Naive thymus-derived CD4-positive, alpha-beta T cell (primary cell): ENCODE measurements at places on chromosomes 2 and 18.

GRCh38 chr18:58148954-58149471 lies 105.0 kb downstream of the NEDD4L start:
- DNase-seq, result no peak

- DNase-seq, result no peak
These were observed 105.9 kb upstream of the TGFA start for GRCh38 chr2:70659551-70659950.

DNA sequence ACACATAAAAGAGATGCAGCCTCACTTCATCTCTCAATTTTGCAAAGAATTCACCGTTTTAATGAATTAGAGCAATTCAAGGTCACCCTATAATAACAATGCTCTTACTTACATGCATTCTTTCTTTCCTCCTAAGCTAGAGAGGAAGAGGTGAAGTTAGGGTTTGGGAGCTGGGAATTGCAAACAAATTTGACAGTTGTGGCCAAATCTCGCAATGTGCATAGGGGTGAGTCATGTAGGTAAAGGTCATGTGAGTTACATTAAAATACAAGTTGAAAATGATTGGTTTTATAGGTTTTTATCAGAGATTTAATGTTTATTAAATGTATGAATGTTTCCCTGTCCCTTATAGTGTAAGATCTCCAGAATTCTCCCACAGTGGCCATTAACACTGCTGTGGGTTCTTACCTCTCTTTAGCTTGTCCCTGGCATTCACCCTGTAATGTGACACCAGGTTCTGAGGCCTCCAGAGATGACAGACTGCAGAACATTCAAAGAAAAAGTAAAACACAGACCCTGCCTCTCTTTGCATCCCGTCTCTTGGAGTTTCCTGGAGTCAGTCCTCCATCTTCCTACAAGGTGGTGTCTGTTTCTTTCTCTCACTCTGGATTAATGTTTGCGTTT lies 53.7 kb upstream of the LGALSL start:
- no peak for DNase-seq

GRCh38 chr2:67462738-67463496 lies 65.8 kb downstream of the ETAA1 start:
- DNase-seq, result no peak

DNA sequence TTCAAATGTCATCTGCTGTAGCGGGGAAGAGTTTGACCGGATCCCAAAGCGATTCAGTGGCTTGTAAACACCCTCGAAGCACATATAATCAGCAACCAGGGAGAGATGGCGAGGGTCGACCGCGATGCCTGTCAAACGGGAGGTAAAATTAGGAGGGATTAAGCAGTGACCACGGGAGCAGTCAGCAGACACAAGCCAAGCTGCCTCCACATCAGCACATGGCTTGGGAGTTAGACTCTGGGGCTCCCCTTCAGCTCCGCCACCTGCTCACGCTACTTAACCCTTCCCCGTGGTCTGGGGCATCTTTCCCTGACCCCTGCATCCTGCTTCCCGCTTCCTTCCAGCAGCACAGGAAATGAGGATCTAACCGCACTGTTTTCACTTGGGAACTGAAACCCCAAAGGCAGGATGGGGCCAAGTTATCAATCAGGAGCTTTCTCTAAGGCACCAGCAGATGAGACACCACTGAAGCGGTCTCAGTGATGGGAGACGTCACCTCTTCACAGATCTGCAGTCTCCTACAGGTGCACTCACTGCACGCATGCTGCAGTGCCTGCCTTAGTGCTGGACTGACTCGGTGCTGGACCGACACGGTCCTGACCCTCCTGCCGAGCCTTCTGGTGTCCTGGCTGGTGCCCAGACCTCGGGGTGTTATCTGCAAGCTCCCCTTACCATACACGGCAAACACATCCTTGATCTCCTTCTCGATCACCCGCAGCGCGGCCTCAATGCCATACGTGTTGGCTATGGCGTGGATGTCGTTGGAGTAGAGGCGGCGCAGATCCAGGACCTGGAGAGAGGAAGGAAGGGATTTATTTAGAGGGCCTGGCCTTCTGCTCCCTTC lies 77.5 kb downstream of the POLR1A start:
- no peak for DNase-seq

GRCh38 chr2:28697602-28698149 lies 54.0 kb upstream of the PPP1CB start:
- no peak for DNase-seq

DNA sequence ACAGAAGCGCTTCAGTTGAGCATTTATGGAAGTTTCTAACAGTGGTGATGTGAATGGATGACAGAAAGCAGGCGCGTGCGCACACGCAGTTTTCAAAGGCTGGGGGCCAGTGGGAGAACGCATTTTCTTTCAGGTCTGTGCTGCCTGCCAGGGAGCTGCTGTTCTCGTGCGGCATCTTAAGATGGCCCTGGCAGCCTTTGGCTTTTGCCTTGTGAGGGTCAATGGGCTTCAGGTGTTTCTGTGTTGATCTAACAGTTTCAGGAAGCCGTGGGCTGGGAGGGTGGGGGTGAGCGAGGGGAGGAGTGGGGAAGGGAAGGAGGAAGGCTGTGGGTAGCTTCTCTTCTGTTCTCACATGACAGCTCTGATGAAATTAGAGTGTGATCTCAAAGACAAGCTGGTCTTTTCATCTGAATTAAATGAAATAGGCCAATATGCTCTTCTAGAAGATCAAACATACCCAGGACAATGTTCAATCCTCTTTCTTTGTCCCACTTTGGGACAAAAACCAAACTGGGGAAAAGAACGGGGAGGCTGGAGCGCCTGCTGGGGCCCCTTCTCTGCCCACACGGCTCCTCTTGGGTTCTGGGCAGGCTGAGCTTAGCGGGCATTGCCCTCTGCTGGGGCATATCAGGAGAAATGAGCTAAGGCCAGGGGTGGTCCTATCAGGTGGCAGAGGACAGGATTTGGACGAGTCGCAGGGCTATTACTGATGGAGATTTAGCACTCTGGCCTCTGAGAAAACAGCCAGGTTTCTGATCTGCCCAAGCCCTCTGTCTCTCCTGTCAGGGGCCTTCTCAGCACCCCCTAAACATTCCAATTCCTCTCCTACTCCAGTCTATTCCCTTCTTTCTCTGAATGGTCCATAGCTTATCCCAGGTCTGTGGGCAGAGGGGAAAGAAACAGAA lies 126.2 kb upstream of the LGALSL start:
- DNase-seq, result peak; percentile 35

DNA sequence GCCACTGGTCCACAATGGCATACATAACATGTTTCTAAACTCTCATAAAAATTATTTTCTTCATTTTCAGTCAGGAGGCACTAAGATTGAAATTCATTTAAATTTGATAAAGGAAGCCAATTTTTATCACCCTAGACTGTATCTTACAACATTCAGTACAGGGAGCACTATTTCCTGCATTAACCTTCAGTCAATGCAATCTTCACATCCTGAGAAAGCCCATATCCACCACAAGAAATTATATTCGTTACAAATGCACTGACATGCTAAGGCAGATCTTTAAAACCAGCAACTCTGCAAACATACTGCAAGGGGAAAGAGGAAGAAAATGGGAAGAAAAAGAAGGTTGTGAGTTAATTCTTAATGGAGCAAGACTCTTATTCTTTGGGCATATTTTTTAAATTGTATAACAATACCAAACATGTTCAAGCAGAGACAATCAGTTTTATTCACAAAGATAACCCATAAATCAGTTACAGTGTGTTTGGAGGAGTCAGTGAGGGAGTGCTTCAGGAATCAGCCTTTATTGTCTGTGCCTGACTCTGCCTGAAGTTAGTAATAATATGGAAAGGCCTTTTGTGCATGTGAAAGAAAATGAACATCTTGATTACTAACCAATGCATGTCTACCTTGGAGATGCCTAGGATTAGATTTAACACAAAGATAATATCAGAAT lies 370.1 kb downstream of the FBXO15 start:
- no peak for DNase-seq

- peak; percentile 32 for DNase-seq
These were observed 24.3 kb downstream of the INPP5D start for GRCh38 chr2:233084488-233084887.

DNA sequence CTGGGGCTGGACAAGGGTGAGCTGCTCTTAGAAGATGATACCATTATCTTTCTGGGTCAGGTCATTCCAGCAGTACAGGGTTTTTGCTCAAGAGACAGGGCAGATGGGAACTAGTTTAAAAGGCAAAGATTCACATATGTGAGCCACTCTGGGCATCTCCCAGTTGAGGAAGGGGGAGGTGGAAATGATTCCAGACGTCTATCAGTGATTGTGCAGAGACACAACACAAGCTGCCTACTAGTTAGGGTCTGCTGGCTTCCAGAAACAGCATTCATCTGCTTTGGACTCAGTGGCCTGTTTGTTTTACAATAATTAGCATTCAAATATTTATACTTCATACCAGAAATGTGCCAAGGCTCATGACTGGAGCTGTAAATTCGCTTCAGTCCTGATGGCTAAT lies 32.3 kb downstream of the ST6GAL2 start:
- DNase-seq, result no peak

DNA sequence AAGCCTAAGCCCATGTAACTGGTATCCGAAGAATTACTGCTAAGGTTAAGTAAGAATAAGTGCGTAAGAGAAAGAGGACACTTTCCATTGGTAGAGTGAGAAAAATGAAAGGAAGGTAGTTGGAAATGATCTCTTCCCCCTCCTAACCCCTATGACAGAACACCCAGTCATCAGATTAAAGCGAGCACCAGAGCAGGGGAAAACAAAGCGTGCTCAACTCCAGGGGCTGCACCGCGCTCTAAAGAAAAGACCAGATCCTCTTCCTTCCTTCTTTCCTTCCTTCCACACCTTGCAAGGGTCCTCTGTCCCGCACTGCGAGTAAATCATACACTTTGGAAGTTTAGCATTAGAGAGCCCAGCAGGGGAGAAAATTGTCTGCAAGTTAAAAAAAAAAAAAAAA lies 971 bp upstream of the CDH7 start:
- DNase-seq, result no peak

DNA sequence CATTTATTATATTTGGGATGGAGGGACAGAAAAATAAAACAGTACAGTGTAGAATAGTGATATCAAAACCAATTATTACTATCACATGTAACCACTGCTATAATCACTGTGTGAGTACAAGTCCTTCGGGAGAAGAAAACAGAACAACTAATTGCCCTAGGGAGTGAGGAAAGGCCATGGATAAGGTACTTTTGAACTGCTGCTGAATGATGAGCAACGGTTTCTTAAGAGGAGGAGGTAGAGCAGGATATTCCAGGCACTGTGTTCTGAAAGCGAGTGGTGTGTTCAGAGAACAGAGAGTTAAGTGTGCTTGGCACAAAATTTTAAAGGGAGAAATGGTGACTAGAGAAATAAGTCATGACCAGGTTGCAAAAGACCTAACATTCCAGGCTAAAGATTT lies 134.2 kb downstream of the CALCRL start:
- DNase-seq, result no peak

GRCh38 chr2:169693360-169693759 lies 845 bp downstream of the CFAP210 start:
- DNase-seq, result peak; percentile 20

DNA sequence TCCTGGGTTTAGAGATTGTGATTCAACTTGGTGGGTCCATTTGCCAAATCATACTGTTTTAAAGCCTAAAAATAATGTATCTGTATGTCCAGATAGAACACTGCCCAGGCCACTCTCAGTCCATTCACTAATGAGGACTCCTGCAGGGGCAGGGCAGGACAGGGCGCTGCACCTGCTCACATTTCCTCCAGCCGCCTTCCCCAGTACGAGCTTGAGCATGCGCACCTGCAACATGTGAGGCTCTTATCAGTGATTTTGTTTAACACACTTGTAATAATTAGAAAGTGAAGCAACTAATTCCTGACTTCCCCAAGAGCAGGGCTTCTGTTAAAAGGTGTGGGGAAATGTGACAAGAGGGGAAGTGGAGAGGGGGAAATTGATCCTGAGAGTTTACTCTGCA lies 89.7 kb downstream of the AFF3 start:
- no peak for DNase-seq

- DNase-seq, result no peak
These were observed 264.1 kb upstream of the MEIS1 start for GRCh38 chr2:66170744-66171330.

- DNase-seq, result no peak
These were observed 1.0 kb upstream of the GMPPA start for GRCh38 chr2:219497495-219498279.

- DNase-seq, result no peak
These were observed 398.8 kb downstream of the CCDC85A start for GRCh38 chr2:56582570-56582969.

DNA sequence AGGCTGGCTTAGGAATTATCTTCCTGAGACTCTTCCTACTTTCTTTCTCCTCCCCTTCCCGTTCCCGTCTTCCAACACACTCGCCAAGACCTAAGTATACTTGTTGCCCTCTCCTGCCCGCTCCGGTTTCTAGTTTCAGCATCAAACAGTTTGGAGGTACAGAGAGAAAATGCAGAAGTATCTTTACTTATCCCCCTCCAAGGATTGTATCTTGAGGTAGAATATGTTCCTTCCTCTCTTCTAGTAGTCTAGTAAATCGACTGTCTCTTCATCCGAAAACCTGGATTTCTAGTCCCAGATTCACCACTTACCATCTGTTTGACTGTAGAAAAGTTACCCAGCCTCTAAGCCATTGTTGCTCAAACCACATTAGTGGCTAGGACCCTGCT lies 755 bp downstream of the EIF4E2 start:
- no peak for DNase-seq

GRCh38 chr2:54287532-54287931 lies 31.5 kb upstream of the TSPYL6 start:
- no peak for DNase-seq

DNA sequence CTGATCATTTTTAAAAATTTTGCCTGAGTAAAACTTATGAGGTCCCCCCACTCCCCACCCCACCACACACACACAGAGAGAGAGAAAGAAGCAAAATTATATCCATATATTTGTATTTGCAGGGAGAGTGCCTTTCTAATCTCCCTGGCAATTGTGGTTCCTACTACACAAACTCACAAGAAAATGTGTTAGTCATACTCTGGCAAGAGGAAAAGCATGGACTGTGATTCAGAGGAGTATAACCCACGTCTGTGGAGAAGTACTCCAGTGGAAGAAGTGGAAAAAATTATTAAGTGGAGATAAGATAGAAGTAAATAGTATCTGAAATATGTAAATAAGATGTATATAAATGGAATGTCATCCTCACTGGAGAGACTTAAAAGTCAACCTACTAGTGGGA lies 114.0 kb downstream of the DSEL start:
- no peak for DNase-seq

- DNase-seq, result no peak
These were observed 249.0 kb downstream of the LPIN1 start for GRCh38 chr2:11995456-11995855.

DNA sequence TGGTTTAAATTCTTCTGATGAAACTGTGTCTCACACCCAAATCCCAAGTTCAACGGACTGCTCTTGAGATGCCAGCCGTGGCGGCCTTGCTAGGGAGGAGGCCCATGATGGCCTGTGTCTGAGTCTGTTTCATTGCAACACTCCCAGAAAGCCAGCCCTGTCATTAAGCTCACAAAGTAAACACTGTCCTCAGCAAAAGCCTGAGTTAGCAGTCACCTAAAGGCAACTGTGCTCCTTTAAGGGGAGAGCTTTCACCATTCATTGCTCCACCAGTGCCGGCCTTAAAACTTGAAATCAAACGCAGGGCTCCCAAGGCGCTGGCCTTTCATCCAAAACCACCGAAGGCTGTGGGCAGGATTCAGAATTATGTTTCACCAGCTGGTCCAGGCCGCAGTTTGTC lies 42.5 kb upstream of the PPP1CB start:
- no peak for DNase-seq

GRCh38 chr18:39753178-39753577 lies 2187.6 kb upstream of the CELF4 start:
- no peak for DNase-seq

GRCh38 chr2:196635156-196635555 lies 4.4 kb upstream of the CCDC150 start:
- no peak for DNase-seq
